ENCODE measurements at places on chromosomes 12 and 14.

DNA sequence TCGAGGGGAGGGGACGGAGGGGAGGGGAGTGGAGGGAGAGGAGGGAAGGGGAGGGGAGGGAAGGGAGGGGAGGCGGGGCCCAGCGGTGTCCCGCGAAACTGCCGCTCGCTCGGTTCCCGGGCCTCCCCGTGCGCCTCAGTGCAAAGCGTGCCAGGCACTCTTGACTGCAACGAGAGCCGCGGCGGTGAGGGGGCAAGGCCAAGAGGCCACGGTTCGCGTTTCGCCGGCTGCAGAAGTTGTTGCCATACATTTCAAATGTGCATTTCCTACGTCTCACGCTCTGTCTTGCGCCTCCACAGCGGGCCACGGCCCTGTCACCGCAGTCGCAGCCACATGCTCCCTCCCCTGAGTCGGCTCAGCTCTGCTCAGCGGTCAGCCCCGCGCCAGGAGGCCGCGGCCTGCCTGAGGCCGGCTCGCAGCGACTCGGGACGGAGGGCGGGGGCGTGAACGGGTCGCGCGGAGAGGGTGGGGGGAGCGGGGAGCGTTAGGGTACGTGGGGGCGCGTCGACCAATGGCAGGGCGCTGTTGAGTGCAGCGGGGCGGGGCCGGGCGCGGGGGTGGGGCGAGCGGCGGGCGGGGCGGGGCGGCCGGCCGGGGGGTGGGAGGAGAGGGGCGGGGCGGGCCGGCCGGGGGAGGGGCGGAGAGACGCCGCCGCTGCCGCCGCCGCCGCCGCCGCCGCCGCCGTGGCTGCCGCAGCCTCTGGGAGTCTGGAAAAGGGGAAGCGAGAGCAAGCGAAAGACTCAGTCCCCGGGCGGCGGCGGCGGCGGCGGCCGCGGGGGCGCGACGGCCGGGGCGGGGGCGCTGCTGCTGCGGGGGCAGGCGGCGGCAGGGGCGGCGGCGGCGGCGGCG lies at the start of gene PPP2R5C:
TSS of gene PPP2R5C (plus strand) at position 678 of the 849 bp plus-strand sequence. CDS start 185 bp downstream, outside the sequence.
- DNase-seq, result peak; percentile 67

DNA sequence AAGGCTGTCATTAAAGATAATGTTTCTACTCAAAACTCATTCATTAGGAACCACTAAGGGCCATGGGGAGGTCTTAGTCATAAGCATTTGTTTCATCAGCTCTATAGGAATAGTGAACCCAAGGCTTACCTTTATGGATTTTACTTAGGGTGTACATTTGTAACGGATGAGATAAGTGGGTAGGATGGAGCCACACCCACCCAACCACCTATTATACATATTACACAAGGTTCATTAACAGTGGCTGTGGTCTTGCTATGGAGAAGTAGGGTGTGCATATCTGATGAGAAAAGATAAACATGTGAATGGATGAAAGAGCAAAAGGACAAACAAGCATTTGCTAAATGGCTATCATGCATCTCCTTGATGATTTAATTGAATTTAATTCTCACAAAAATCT lies 39.6 kb upstream of the ITPR2 start:
- no peak for DNase-seq

GRCh38 chr14:56846970-56847930 lies 37.0 kb upstream of the OTX2 start:
- DNase-seq, result no peak

GRCh38 chr12:31813305-31813704 lies 84.5 kb upstream of the AMN1 start:
- DNase-seq, result no peak
